ENCODE measurements at places on chromosomes 6 and 20. TPM values are rescaled to one million over a fixed set of nuclear protein-coding genes. Genes with fewer than 3 reads are reported as not detected.
A peak's percentile ranks its signal among the peaks of the same experiment; 100 is the strongest.

DNA sequence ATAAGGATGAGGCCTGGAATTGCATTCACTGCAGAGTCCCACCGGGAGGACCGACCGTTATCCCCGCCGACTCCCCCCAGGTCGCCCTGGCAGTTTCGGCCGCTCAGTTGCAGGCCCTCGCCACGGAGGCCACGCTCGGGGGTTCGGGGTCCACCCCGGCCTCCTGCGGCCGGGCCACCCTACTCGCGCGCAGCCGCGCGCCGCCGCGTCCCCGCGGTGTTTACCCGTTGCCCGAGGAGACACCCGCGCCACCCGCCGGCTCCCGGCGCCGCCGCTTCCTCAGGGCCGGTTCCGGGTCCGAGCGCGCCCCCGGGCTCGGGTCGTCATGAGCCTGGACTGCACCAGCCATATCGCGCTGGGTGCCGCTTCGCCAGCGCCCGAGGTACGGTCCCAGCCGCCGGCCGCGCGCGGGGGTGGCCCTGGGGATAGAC lies at the start of gene CCDC170:
TSS of gene CCDC170 (plus strand) at position 214 of the 431 bp plus-strand sequence. CDS start at position 326, 112 bp downstream.
- H3K27ac ChIP-seq: no peak within 1 kb of the TSS
- peak within 1 kb of the TSS; percentile 50 for H3K4me3 ChIP-seq
- peak; percentile 80 for DNase-seq

GRCh38 chr6:44733868-44734267 lies 346.4 kb downstream of the CDC5L start:
- H3K4me3 ChIP-seq: no peak overlapping the region
- DNase-seq: no peak
- H3K27me3 ChIP-seq: no peaks in the 10 kb centered on the region
- H3K36me3 ChIP-seq: no peaks in the 10 kb centered on the region
- H3K4me1 ChIP-seq: no peaks in the 10 kb centered on the region

DNA sequence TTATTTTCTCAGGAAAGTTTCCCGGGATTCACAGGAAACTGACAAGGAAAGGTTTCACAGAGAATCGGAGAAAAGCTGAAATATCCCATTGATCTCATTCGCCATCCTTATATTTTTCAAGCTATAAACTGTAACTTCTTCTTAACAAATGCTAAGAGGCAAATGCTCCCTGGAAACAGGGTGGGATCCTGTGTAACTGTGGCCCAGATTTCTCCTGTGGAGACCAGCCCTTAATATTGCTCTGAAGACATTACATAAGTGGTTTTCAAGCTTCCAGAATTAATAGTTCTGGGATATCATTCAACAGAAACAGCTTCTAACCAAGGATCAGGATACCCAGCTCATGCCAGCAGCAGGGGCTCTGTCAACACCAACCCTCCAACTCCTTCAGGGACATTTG lies 69.2 kb downstream of the THBS2 start:
- no peaks in the 10 kb centered on the region for H3K27me3 ChIP-seq
- H3K27ac ChIP-seq: no peak overlapping the region
- no peak for DNase-seq
- no peaks in the 10 kb centered on the region for H3K4me1 ChIP-seq

The MATN4 gene
- 0.42 TPM for total RNA-seq

The CTAGE9 gene
- total RNA-seq: not detected

DNA sequence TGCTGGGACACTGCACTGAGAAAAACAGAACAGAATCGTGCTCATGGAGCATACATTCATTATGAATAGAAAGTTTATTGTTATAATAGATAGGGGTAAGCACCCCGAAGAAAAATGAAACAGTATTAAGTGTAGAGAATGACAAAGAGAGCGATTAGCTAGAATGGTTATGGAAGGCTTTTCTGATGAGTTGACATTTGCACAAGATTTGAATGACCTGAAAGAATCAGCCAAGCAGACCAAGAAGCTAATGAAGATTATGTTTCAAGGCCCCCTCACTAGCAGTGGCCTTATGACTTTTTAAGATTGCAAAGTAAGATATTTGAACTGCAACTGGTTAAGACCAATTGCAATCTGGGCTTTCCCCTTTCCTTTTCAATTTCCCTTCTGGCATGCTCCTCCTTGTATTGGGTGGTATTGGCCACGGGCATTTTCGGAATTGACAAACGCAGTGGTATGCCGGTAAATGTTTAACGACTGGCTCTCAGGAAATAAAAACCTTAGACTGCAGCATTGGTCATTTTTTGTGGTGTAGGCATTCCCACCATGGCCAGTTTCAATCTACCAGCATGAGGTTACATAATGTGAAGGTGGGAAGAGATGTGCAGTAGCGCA lies 120.0 kb upstream of the CITED2 start:
- H3K4me3 ChIP-seq: no peak overlapping the region
- DNase-seq: no peak
- no peaks in the 10 kb centered on the region for H3K36me3 ChIP-seq
- no peak overlapping the region for H3K27ac ChIP-seq

DNA sequence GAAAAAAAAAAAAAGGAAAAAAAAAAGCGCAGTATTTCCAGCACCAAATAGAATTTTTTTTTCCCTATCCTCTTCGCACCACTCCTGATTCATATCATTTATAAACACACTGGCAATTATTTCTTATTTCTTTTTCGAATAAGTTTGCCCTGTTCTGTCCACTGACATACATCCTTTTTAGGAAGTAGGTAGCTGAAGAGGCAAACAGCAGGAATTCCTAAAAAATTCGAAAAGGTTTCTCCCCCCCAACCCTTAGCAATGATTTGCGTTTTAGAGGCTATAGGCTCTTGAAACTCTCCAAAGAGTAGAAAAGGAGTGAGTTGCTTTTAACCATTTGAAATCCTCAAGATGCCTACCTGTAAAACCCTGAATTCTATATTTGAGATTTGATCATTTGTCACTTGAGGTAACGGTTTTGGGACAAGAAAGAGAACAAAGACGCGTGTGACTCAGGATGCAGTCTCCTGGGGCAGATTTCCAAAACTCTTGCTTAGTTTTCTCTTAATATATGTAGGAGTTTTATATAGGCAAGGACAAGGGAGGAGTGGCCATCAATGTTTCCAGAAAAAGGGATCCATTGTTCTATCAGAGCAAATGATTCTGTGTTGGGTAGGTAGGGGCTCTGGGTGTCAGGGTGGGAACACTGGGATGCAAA lies 531 bp upstream of the CCN2 start:
- peaks cover 3% of the 10 kb centered on the region for H3K36me3 ChIP-seq
- peak overlapping the region; percentile 95 for H3K27ac ChIP-seq
- peaks cover 2% of the 10 kb centered on the region for H3K4me1 ChIP-seq
- DNase-seq: no peak
- H3K4me3 ChIP-seq: peak overlapping the region; percentile 23

DNA sequence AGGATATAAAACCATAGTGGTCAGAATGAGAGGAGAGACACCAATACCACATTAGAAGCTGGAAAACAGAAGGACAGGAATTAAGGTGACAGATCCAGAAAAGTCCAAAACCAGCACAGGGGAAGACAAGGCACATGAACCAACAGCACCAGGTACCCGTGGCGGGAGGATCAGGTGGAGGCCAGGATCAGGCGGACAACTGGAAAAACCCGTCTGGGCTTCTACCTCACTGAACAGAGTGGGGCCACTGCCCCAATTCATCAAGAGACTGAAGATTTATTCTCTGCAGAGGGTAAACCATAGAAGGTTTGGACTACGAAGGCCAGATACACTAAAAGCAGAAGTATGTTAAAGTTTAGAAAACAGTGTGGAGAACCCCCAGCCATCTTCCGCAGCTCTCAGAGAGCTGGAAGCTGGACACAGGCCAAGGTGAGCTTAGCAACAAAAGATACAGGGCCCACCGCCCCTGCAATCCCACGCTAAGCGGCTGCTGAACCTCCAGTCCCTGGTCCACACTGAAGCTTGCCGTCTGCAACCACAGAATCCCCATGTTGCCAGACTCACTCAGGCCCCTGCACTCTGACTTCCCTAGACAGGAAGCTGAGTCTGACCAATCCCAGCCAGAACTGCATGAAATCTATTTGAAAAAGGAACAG lies 29.9 kb downstream of the ABHD12 start:
- H3K4me3 ChIP-seq: no peak overlapping the region
- peak; percentile 49 for DNase-seq
- H3K36me3 ChIP-seq: no peaks in the 10 kb centered on the region
- H3K4me1 ChIP-seq: no peaks in the 10 kb centered on the region
- no peak overlapping the region for H3K27ac ChIP-seq

DNA sequence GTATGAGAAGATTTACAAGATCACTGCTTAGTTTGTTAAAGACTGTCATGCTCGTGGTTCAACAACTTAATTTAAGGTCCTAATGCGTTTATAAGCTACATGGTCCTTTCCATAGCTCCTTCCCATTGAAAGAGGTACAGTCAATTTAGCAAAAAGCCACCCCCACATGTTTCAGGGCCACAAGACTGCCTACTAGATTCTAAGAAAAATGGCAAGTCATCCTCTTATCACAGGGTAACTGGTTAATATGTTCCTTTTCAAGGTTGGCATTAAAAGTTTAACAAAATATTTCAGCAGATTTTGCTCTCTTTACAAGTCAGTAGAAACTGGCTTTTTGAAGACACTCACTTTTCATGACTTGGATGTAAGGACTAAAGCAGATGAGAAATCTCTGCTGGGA lies 15.7 kb downstream of the GSTA3 start:
- H3K27ac ChIP-seq: no peak overlapping the region
- no peaks in the 10 kb centered on the region for H3K4me1 ChIP-seq
- H3K27me3 ChIP-seq: no peaks in the 10 kb centered on the region
- no peak for DNase-seq
- H3K4me3 ChIP-seq: no peak overlapping the region
- H3K36me3 ChIP-seq: no peaks in the 10 kb centered on the region

GRCh38 chr6:140858381-140858971 lies 1274.2 kb upstream of the GJE1 start:
- no peaks in the 10 kb centered on the region for H3K36me3 ChIP-seq
- H3K4me1 ChIP-seq: no peaks in the 10 kb centered on the region
- H3K27ac ChIP-seq: no peak overlapping the region
- DNase-seq: no peak
- no peak overlapping the region for H3K4me3 ChIP-seq

DNA sequence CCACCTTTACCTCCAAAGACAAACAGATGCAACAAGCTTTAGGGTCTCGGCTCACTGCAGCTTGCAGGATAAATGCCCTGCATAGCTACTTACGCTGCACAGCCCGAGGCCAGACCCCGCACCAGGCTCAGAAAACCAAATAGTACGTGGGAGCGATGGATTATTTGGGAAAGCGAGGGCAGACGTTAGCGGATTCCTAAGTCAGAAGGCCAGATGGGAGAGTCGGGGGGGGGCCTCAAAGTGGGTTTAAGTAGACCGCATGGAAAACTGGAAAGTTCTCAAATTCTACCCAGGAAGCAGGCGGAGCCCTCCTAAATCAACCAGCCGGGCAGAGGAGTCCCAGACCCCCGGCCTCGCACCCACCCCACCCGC lies 382 bp downstream of the SFT2D1 start:
- no peaks in the 10 kb centered on the region for H3K27me3 ChIP-seq
- H3K27ac ChIP-seq: no peak overlapping the region
- no peaks in the 10 kb centered on the region for H3K36me3 ChIP-seq
- peak overlapping the region; percentile 91 for H3K4me3 ChIP-seq
- DNase-seq: no peak

DNA sequence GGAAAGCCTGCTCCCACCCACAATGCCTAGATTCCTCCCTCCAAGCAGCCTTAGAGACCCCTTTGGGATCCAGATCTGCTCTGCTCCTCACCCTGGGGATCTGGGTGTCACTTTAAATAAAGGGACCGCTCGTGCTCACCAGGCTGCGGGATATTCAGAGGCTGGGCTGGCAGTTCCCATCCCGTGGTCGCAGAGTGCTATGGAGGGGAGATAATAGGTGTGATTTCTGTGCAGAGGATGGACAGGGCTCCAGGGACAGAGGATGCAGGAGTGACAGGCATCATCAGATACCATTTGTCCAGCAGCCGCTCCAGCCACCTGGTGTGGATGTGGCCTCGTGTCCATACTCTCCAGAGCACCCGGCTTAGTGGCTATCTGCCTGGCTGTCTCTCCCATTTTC lies 415.9 kb upstream of the SULF2 start:
- no peaks in the 10 kb centered on the region for H3K4me1 ChIP-seq
- no peak for DNase-seq
- no peak overlapping the region for H3K27ac ChIP-seq
- no peaks in the 10 kb centered on the region for H3K27me3 ChIP-seq
- no peaks in the 10 kb centered on the region for H3K36me3 ChIP-seq

GRCh38 chr20:10864076-10864672 lies 190.4 kb upstream of the JAG1 start:
- peaks cover 5% of the 10 kb centered on the region for H3K4me1 ChIP-seq
- H3K27me3 ChIP-seq: no peaks in the 10 kb centered on the region
- no peak for DNase-seq
- peak overlapping the region; percentile 76 for H3K27ac ChIP-seq
- peak overlapping the region; percentile 24 for H3K4me3 ChIP-seq

DNA sequence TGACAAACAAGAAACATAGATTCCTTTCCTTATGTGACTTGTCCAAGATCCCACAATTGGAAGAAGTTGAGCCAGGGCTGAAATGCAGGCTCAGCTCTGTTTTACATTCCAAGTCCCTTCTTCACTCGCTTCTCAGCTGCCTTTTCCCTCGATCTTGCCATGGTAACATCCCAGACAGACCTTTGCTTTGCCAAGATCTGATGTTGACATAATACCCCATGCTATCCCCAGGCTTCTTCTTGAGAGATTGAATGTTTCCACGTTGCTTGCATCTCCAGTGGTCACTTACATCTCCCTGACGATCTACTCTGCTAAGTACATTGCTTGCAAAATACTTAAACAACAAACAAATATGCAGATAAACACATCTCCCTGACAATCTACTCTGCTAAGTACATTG lies 63.5 kb downstream of the TBXT start:
- no peak overlapping the region for H3K27ac ChIP-seq
- no peaks in the 10 kb centered on the region for H3K4me1 ChIP-seq
- no peak for DNase-seq
- no peak overlapping the region for H3K4me3 ChIP-seq
- no peaks in the 10 kb centered on the region for H3K27me3 ChIP-seq

GRCh38 chr6:166202321-166202733 lies 34.7 kb upstream of the TBXT start:
- H3K36me3 ChIP-seq: no peaks in the 10 kb centered on the region
- DNase-seq: no peak
- no peak overlapping the region for H3K27ac ChIP-seq
- H3K27me3 ChIP-seq: no peaks in the 10 kb centered on the region
- H3K4me3 ChIP-seq: no peak overlapping the region

DNA sequence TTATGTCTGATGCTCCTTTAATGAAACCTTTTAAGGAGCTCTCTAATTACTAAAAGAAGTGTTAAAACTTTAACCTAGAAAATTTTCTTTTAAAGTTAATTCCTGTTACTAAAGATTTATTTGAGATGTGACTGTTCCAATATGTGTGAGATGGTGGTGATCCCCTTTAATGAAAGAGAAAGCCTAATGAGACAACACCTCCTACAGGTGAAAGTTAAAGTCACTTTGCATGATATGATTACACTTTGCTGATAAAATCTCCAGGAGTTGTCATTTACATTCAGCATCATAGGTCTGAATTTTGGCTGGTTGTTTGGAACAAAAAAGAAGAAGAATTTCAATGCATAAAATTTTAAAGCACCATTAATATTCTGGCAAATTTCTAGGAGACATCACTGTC lies 307.4 kb downstream of the TRDN start:
- no peak for DNase-seq
- H3K4me3 ChIP-seq: no peak overlapping the region
- H3K4me1 ChIP-seq: no peaks in the 10 kb centered on the region
- H3K36me3 ChIP-seq: no peaks in the 10 kb centered on the region

The LGSN gene
- not detected for total RNA-seq

The WFDC12 gene
- total RNA-seq: not detected

The CCM2L gene
- 11.0 TPM for total RNA-seq

GRCh38 chr20:58927490-58928061 lies 53.5 kb upstream of the NELFCD start:
- H3K27me3 ChIP-seq: no peaks in the 10 kb centered on the region
- H3K36me3 ChIP-seq: no peaks in the 10 kb centered on the region
- H3K4me3 ChIP-seq: no peak overlapping the region
- no peaks in the 10 kb centered on the region for H3K4me1 ChIP-seq
- DNase-seq: no peak

The KCNK15 gene
- 16.1 TPM for total RNA-seq

Measured in aorta (tissue), 5 donors.